ENCODE measurements at places on chromosomes 4 and X.

GRCh38 chrX:56318076-56318475, 85.9 kb downstream of the KLF8 start:
- ATAC-seq, result no peak

DNA sequence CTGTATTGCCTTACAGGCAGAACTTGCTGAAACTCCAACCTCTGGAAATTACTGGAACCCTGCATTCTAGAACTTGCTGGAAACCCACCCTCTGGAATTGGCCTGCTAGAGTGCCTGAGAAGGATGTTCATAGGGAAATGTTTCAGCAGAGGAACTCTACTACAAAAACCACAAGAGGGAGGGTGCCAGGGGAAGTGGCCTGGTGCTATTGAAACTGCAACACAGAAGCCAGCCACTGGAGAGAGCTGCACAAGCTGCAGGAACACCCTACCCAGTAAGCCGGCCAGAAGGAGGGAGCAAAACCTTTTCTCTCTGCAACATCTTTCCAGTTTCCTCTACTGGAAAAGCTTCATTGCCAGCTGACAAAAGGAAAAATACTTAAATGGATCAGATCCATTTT, 2.5 kb upstream of the BRWD3 start:
- ATAC-seq, result no peak

DNA sequence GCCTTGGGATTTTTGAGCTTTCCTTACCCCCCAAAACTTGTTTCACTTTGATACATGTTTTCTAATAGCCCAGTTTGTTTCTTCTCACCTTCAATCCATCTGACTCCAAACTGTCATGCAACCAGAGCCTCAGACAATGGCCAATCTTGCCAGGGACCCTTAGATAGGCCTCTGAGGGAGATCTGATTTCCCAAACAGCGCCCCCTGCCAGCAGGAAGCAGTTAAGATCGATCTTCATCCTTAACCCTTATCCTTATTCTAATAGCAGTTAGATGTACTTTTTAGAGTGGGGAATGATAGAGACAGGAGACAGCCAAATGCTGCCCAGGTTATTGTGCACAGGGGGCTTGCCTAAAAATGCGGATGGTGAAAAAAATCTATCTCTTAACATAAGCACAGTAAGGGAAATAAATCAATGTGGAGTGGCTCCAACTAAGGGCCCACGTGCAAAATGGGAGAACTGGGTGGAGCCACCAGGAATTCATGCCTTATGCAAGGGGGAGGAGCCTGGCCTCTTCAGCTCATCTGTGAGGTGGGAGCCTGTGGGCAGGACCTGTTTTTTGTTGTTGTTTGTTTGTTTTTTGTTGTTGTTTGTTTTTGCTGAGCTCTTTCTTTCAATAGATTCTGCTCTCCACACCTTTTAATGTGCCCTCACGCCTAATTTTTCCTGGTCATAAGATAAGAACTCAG, 833.6 kb upstream of the AGA start:
- ATAC-seq, result no peak

GRCh38 chrX:107834275-107835201, 8.9 kb downstream of the MID2 start:
- no peak for ATAC-seq

DNA sequence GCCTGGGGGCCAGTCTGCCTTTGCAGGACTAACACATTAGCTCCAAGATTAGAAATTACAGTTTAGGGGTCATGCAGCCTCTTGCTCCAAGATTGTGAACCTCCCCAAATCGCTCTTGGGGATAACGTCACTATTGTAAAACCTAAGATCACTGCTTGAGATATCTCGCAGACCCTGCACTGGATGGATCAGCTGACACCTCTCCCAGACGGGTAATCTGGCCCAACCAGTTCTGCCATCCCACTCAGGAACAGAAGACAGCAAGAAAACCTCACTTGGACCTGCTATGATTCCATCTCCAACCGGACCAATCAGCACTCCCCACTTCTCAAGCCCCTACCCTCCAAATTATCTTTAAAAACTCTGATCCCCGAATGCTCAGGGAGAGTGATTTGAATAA, 431.2 kb downstream of the GPM6A start:
- no peak for ATAC-seq

DNA sequence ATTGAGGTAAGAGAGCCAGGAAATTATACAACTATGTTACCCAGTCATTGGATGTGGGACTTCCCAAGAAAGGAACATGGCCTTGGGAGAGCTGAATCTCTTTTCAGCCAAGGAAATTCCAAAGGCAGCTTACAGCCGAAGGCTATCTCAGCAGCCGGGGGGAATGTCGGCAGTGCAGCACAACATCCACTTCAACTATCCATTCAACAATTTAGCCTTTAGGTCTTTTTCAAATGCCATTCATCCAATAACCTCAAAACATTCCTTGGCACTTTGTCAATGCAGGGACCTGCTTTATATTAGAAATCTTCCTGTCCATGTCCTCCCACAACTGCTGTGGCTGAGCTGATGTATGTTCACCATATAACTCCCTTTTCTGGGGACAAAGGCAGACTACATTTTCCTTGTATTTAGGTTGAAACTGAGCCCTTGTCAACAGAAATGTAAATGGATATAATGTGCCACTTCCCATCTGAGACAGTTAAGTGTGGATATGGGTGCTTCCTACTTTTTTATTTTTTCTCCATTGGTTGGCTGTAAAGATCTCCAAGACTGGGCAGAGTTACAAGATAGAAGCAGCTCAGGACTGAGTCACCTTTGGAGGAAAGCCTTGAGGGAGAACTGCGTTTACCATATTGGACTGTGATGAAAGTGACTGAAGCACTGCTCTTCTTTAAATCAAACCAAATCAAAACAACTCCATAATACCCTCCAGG, 94.8 kb downstream of the GPRIN3 start:
- ATAC-seq, result no peak

- ATAC-seq, result no peak
Observed at GRCh38 chrX:153897899-153898298, 6.6 kb upstream of the AVPR2 start.

GRCh38 chrX:67523002-67523681, 20.7 kb upstream of the AR start:
- ATAC-seq, result no peak

GRCh38 chrX:2697306-2697705, 6.2 kb downstream of the CD99 start:
- no peak for ATAC-seq

GRCh38 chr4:13980317-13981310, 353.1 kb upstream of the BOD1L1 start:
- ATAC-seq, result peak; percentile 60

DNA sequence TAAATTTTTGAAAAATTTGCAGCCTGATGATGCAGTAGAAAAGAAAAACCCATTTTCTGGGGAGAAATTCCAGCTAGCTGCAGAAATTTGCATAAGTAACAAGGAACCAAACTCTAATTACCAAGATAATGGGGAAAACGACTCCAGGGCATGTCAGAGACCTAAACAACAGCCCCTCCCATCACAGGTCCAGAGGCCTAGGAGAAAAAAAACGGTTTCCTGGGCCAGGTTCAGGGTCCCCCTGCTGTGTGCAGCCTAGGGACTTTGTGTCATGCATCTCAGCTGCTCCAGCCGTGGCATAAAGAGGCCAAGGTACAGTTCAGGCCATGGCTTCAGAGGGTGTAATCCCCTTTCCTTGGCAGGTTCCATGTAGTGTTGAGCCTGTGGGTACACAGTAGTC, 733.7 kb upstream of the CT83 start:
- ATAC-seq, result no peak

Data from activated CD4-positive, CD25-positive, alpha-beta regulatory T cell treated with anti-CD3 and anti-CD28 coated beads, Interleukin-2, amount 50 U/mL, for 24 hours (primary cell).